HCT116 (cell line): ENCODE measurements at places on chromosomes 12 and 14. TPM values are rescaled to one million over a fixed set of nuclear protein-coding genes. Genes with fewer than 3 reads are reported as not detected.

- no peak for DNase-seq
Observed at GRCh38 chr14:99562856-99563748, 40.9 kb downstream of the CCDC85C start.

Gene GAS2L3
- total RNA-seq, result 38.7 TPM

DNA sequence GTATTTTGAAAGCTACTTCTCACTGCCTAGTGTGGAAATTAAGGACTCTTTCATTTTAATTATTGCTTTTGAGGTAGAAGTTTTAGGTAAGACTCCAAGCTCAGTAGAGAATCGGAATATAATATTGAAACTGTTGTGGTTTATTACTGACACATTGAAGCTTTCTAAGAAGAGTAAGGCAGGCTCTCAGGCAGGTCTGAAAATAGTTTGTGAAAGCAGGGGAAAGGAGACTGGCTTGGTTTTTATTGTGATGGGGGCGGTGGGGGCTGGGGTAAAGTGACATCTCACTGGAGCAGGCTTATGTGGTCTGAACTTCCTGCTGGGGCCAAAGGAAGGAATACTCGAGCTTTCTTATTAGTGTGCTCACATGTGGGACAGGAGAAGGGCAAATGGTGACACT lies 79.5 kb downstream of the OTOGL start:
- no peak for DNase-seq

GRCh38 chr14:104705340-104706047 lies 16.1 kb downstream of the INF2 start:
- no peak for DNase-seq

DNA sequence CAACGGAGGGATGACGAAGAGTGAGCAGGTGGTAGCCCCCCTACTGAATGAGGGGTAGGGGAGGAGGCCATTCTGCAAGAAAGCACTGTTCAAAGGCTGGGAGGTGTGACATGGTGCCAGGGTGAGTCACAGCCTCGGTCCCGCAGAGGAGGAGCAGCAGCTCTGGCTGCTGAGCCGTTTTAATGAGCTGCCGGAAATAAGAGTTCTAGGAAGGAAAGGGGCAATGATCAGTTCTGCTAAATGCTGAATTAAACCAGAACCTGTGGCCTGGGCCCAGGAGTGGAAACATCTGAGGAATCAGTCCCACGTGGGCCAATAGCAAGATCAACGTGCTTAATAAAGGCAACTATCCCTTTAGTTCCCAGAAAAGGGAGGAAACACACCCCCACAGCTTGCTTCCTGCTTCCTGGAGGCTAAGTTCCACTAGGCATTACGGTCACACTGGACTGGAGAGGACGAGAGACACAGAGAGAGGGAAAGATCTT lies 3.6 kb downstream of the ABCD4 start:
- DNase-seq, result peak; percentile 22

DNA sequence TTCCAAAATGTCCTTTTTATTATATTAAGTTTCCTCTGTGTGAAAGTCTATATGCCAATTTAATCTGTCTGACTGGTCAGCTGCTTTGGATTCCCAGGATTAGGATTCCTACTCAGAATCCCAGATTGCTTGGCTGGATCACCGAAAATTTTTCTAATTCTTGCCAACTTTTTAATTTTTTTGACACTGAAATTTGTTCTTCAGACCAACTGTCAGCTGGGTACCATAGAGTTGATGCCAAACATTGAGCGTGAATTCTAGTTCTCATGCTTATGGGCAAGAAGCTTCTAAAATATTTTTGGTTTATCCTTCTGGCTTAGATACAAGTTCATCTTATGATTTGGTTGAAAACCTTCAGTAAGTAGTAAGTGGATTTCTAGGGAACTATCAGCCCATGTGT lies 1611.4 kb upstream of the FLRT2 start:
- no peak for DNase-seq

DNA sequence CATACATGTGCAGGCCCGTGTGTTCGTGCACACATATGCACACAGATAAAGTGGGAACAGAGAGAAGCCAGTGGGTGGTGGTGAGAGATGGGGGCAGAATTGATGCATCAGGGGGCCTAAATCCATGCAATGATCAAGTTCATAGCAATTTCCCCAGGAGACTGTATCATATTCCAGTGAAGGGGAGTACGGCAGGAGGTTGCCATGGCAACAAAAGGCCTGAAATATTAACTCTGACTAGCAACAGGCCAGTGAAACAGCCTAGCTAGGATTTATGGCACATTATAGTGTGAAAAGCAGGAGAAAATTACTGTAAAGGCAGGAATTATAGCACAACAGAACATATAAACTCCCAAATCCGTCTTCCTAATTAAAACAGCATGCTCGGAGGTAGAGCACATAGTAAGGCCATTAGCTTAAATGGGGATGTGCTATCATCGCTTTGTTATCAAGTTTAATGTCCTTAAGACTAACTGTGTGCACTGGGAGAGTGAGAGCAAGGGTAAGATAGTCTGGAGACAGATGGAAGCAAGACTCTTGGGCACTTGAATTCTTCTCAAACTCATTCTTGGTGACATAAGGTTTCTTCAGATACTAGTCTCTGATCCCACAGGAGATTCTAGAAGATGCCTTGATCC lies 806.3 kb downstream of the DIO2 start:
- no peak for DNase-seq

DNA sequence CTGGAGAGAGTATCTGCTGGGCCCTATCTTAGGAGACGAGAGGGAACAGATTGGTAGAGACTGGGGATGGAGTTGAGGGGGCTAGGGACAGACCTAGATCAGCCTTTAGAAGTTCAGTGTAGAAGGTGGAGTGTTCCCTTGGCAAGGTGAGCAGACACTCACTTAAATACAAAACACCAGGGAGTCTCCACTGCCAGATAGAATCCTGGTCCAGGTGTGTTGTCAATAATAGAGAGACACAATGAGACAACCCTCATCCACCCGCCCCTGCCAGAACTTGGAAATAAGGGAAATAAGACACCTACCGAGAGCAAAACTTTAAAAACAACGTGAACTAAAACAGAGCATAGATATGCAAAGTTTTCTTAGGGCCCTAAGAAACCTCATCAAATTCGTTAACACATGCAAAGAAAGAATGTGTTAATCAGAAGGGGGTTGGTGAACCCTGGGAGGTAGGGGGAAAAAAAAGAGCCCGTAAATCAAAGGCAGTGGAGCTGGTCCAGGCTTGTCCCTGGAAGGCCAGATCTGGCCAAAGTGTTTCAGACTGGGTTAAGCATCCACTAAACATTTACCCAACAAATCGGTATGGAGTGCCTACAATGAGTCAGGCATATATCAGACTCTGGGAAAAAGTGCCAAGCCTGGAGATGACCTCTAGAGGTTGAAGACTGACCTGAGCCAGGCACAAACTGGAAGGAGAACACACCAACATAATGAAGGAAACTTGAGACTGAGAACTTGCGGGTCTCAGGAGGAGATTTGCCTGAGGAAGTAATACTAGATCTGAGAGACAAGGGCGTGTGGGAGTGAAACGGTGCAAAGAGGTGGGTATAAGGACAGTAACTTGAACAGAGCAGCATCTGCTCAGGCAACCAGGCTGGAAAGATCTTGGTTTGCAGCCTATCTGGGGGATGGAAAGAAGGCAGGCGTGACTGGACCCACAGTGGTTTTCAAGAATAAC lies 37.0 kb upstream of the OTX2 start:
- DNase-seq, result no peak

GRCh38 chr14:40414386-40414785 lies 982.2 kb upstream of the FBXO33 start:
- DNase-seq, result no peak

- DNase-seq, result no peak
Observed at GRCh38 chr12:53380794-53381730, 1.1 kb downstream of the SP1 start.

GRCh38 chr14:69886453-69887242 lies 7.4 kb downstream of the SMOC1 start:
- DNase-seq, result no peak

Gene RAPGEF3
- total RNA-seq, result 1.8 TPM

GRCh38 chr14:22713631-22713950 lies 52.9 kb upstream of the OXA1L start:
- DNase-seq, result no peak

Gene INSM2
- total RNA-seq, result not detected

GRCh38 chr12:118136559-118137003 lies 657 bp downstream of the PEBP1 start:
- DNase-seq, result no peak

DNA sequence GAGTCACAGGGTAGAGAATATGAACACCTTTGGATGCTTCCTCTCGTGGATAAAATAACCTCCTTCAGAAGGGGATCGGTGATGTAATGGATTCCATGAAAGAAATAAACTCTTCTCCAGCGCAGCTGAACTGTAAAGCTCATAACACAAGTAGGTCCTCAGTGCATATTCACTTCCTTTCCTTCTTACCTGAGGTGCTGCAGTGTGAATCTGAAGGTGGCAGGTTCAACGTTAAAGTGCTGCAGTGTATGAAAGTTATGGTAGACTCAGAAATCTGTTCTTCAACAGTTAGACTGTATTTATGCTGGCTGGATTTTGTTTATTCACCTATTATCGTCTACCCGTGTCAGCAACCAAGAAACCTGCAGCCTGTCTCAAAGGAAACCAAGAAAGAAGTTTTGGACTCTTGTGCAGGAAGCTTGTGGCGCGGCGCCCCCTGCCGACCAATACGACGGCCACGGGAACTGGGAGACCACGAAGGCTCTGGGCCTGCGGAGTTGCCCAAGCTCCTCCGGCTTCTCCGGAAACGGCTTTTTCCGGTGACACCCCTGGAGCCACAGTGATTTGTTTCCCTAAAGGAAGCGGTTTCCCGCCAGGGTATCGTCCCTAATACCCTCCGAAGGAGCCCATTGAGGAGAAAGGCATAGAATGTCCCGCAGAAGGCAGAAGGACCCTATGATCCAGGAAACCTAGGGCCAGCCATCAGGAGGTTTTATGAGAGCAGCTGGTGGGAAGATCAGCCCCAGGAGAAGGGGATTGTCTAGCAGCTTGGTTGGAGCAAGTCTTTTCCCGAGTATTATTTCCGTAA lies 17.6 kb upstream of the RNASE3 start:
- peak; percentile 79 for DNase-seq

Gene TMEM121
- 5.5 TPM for total RNA-seq

DNA sequence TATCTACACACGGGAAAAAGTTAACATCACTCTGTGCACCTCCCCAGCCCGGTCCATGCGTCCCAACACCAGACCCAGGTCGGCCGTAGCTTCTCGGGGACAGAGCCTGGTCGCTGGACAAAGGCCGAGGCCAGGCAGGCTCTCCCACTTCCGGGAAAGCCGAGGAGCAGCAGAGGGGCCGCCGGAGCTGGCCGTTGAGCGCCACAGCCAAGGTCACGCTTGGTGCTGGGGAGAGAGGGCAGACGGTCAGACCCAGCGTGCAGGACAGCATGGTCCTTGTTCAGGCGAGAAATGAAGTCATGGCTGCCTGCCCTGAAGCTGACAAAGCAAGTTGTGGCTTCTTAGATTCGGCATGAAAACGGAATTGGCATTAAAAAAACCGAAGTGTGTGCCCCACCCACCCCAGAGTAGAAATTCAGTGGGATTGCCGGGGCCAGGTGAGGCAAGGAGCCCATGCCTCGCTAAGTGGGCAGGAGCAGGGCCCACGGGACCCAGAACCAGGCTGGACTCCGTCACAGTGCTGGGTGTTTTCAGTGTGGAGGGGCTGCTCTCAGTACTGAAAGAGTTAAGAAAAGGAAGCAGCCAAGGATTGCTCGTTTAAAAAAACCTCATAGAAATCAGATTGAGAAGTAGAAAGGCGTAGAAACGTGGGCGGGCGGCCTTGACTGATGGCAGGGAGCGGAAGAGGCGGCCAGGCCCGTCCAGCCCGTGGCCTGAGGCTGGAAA lies 4.3 kb downstream of the ARL6IP4 start:
- DNase-seq, result no peak

GRCh38 chr12:70719071-70719470 lies 81.8 kb upstream of the PTPRB start:
- DNase-seq, result no peak

DNA sequence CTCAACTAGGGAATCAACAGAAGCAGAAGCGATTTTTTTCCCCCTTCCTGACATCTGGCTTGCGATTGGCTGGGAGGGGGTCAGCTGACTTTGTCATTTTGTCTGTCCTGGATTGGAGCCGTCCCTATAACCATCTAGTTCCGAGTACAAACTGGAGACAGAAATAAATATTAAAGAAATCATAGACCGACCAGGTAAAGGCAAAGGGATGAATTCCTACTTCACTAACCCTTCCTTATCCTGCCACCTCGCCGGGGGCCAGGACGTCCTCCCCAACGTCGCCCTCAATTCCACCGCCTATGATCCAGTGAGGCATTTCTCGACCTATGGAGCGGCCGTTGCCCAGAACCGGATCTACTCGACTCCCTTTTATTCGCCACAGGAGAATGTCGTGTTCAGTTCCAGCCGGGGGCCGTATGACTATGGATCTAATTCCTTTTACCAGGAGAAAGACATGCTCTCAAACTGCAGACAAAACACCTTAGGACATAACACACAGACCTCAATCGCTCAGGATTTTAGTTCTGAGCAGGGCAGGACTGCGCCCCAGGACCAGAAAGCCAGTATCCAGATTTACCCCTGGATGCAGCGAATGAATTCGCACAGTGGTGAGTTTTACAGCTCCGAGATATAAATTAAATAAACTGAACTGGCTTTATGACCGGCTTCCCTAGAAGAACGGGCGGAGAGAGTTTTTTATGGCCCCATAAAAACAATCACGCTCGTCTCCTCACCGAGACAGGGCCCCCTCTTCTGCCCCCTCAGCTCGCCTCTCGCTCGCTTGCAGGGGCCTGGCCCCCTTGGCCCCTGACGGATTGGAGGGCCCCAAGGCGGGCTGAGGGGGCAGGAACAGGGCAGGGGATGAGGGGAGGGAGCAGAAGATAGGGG lies at the start of gene HOXC6:
HOXC6 (plus strand) TSS at position 127 of the 888 bp plus-strand sequence; CDS start at position 209, 82 bp downstream.
- DNase-seq, result no peak
